A549 treated with RU486 at 1 μM for 4 hours (cell line): ENCODE measurements at places on chromosomes 3 and 15. TPM values are rescaled to one million over a fixed set of nuclear protein-coding genes. Genes with fewer than 3 reads are reported as not detected.

Gene CCR9
- not detected in 5 replicates for total RNA-seq

Gene GOLGA6B
- total RNA-seq: 0.09 TPM in 1 of 5 replicates, not detected in the others

Gene MBNL1
- 37.7 to 55.3 TPM (median 52.9 TPM) in 5 replicates for total RNA-seq

Gene AMIGO3
- 0.35 to 0.85 TPM (median 0.59 TPM) in 5 replicates for total RNA-seq

Gene CSPG4
- total RNA-seq: 0.07 to 0.14 TPM (median 0.09 TPM) in 5 replicates
